ENCODE measurements at places on chromosomes 5 and 9.

DNA sequence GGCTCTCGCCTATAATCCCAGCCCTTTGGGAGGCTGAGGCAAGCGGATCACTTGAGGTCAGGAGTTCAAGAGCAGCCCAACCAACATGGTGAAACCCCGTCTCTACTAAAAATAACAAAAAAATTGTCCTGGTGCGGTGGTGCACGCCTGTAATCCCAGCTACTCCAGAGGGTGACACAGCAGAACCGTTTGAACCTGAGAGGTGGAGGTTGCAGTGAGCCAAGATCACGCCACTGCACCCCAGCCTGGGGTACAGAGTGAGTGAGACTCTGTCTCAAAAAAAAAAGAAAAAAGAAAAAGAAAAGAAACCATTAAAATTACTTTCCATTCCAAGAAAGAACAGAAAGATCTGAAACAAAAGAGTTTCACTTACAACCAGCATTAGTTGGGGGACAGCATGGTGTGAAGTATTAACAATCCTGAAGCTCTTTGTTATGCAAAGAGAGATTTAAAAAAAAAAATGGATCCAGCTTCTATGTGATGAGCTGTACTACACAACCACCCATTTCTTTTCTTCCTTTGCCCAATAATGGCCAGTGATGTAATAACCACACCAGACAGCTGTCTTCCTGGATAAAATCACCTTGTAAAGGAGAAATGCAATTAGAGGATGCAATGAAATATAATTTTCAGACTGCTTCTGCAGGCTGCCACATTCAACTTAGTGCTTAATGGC lies 76.9 kb downstream of the MED27 start:
- DNase-seq = no peak

GRCh38 chr9:75866273-75866871 lies 24.1 kb upstream of the PCSK5 start:
- DNase-seq = peak; percentile 69

DNA sequence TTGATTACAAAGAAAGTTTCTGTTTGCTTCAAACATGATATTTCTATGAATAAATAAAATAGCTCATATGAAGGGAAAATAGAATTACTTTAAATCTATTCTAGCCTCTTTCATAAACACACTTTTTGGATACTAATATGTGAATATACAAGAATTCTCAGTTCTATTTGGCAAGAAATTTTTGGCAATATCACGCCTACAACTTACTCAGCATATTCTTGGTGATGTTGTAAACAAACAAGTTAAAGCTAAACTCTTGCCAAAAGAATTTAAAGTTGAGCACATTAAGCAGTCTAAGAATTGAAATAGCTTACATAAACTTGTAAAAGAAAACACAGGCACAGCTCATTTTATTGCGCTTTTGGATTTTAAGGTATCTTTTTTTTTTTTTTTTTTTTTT lies 209.8 kb downstream of the CDH12 start:
- DNase-seq = no peak

DNA sequence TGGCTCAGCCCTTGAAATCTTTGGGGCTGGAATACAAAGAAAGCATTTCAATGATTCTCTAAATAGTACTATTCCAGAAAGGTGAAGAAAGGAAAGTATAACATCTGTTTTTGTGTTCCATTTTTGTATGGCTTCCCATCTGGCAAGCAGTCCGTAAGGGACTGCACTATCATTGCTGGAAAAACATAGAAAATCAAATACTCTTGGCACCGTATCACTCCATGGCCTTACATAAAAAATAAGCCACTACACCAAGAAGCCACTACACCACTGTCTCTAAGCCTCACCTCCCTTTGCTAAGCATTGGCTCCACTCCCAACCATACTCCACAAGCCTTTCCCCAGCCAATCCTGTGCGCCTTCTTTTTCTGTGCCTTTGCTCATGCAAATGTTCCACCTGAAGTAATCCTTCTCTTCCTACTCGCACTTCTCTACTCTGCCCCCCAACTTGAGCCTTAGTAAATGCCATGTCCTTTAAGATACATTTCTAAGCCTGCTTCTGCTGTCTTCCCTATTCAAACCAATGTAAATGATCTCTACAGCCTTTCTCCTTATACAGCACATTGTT lies 454.6 kb upstream of the TUSC1 start:
- no peak for DNase-seq
